ENCODE measurements at places on chromosomes 12 and 14.

DNA sequence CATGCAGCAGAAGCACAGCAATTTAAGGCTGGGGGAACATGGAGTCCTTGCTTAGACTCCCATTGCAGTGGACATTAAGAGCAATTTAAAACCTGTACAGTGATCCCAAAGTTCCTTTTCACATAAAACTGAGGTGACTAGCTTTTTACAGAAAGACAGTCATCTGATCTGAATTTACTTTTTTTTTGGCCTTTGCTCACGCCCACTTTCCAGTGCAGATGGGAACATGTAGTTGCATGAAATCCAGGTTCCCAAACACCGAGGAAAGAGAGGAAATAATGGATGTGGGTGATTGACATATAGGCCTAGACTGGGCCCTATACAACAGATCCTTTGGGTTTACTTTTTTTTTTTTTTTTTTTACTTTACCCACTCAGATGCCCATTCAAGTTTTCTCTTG is 126.4 kb upstream of the PTPRB start:
- DNase-seq: no peak

GRCh38 chr12:109804820-109805761 is 28.1 kb downstream of the TRPV4 start:
- DNase-seq: peak; percentile 6

DNA sequence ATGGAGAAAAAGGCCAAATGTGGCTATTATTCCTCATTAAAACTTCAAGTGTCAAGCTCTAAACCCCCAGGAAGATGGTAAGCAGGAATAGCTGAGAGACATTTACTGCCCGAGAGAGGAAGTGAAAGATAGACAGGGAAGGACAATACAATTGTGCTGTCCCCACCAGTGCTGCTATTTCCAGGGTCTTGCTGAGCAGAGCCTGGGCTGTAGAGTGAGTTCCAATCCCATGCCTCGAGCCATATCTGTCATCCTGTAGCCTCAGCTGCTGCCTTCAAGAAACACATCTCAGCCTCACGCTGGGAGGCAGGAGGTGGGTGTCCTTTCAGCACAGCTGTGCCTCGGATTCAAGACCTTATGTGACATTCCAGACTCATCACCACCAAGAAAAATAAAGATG is 114.0 kb downstream of the RPAP3 start:
- DNase-seq: no peak

DNA sequence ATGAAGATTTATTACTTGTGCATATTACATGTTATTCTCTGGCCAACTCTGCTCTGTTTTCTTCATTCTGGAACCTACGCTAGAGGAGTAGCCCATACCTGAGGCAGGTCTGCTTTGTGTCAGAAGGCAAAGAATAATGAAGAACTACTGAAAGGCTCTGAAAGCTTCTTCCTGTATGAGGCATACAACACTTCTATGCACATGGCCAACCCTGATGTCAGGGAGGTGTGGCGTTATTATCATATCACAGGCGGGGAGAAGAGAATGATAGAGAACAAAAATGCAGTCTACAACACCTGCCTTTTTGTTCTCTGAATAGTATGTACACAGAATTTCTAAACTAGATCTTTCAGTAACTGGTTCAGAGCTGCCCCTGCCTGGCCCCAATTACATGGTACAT is 32.5 kb upstream of the CRY1 start:
- DNase-seq: no peak

- no peak for DNase-seq
Measured at GRCh38 chr14:68464711-68465110, 328.2 kb downstream of the ZFP36L1 start.

DNA sequence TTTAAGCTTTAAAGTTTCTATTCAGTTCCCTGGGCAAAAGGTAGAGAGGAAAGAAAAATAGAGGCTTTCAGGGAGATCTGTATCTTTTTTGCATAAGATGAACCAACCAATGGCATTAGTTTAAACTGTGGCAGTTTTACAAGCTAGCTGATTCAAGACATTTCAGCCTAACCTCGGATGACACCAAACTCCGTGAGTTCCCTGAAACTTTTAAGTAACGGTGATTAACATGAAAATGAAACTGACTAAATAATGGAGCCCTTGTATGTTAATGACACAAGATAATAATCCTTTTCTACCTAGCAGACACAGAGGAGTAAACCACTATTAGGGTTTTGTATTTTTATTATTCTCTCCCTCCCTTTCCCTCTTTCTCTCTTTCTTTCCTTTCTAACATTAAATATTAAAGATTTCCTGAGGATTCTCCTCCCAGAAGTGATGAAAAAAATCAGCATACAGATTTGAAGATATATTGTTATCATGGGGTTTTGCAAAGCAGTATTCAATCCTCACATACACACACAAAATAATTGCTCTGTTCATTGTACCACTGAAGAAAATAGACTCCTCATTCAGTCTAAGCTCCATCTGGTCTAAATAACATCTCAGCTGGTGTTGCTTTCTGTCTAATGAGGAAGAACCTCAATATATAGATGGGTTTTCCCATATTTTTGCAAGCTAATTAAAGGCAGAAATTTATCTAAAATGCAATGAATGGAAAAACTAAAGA is 483.8 kb downstream of the NOVA1 start:
- no peak for DNase-seq

- DNase-seq: no peak
Measured at GRCh38 chr14:38496092-38496491, 240.2 kb upstream of the CLEC14A start.

GRCh38 chr12:3568695-3569094 is 77.7 kb downstream of the PRMT8 start:
- DNase-seq: no peak

- DNase-seq: no peak
Measured at GRCh38 chr12:42124764-42125387, 19.8 kb downstream of the GXYLT1 start.

DNA sequence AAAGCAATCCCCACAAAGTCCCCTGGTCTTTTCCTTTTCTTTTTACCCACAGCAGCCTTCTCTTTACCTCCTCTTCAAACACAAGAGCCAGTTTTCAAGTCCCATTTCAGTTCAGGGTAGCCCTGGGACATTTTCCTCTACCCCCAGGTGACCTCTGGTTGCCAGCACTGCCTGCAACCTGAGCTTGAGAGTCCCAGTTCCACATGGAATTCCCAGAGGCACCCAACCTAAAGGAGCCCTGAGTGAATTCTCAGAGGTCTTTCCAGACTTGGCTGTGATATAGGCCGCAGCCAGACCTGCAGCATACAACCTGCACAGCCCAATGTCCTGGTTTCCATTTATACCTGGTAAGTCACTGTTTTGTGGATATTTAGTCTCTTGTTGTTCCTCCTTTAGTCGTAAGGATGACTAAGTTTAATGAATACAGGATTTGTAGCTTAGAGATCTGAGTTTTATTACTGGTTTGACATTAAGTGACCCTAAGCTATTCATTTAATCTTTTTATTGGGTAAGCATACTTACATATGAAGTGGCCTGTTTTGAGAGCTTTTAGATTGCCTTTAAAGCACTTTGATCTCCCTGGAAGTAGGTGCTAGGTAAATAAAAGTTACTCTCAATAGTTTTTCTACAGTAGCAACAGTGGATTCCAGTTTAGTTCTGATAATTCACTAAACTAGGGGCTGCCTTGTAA is 159.8 kb downstream of the TGFB3 start:
- DNase-seq: peak; percentile 43

DNA sequence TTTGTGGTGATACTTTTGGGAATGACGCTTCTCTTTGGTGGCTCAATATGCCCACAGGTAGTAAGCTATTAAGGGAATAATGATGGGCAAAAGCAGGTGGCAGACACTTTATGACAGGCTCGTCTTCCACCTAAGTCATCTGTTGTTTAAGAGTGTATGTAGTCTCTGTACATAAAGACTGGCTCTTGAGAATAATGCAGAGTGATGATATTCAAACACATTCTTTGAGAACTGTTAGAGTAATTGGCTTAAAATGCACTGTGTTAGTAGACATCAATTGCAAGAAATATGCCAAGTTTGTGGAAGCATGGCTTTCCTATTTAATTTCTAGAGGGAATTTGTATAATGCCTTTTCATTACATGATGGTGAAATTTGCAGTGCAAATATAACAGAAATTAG is 694.8 kb upstream of the MIS18BP1 start:
- DNase-seq: peak; percentile 2

- no peak for DNase-seq
Measured at GRCh38 chr14:40119321-40119720, 687.1 kb upstream of the FBXO33 start.

DNA sequence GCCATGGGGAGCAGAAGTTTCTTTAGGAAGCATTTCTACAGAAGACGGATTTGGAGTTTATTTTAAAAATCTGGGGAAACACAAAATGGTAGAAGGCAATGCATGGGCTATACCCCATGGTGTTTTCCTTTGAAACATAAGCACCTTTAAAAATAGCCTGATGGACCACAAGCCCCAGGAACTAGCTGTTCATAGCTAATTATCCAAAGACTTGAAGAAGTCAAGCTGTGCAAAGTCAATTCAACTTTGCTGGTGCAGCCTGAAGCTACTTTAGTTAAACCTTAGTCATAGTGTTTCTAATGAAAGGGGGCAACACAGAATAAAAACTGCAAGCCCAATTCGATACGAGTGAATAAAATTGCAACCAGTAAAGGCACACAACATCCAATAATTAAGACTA is 732.5 kb downstream of the GALC start:
- no peak for DNase-seq

GRCh38 chr12:93704122-93704521 is 26.9 kb downstream of the CRADD start:
- DNase-seq: no peak

- no peak for DNase-seq
Measured at GRCh38 chr14:96058576-96059200, 19.5 kb downstream of the C14orf132 start.

DNA sequence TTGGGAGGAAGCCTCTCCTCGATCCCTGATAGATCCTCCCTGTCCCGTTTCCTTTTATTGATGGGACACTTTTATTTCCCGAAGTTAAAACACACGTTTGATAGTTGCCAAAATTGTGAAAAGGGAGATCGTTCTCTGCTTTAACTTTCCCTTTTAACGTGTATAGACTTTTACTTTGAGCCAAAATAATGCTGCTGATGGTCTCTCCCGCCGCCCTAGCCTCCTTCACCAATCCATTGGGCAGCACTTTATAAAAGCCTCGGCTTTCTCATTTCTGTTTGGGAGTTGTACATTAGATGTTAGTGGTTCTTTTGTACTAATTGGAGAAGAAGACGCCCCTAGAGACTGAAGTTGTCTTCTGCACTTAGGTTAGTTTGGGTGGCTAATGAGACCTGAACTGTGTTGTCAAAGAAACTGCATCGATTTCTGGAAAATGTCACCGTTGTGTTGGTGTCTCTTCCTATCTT is 1.4 kb downstream of the TMTC2 start:
- DNase-seq: no peak

DNA sequence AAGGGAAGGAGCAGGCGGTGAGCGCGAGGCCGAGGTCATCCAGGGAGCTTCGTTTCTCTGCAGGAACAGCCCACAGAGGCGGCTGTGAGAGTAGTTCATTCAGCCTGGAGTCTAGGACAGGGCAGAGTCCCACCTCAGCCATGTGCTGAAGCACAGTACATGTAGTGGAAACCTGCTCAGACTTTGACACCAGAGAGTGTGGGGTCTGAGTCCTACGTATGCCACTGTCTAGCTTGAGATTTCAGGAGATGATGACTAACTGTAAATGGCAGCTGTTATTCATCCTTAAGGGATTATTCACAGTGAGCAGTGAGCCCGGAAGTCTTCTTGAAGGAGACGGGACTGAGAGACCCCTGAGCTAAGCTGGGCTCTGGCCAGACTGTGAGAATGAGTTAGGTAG is 938 bp upstream of the SLC6A13 start:
- no peak for DNase-seq

DNA sequence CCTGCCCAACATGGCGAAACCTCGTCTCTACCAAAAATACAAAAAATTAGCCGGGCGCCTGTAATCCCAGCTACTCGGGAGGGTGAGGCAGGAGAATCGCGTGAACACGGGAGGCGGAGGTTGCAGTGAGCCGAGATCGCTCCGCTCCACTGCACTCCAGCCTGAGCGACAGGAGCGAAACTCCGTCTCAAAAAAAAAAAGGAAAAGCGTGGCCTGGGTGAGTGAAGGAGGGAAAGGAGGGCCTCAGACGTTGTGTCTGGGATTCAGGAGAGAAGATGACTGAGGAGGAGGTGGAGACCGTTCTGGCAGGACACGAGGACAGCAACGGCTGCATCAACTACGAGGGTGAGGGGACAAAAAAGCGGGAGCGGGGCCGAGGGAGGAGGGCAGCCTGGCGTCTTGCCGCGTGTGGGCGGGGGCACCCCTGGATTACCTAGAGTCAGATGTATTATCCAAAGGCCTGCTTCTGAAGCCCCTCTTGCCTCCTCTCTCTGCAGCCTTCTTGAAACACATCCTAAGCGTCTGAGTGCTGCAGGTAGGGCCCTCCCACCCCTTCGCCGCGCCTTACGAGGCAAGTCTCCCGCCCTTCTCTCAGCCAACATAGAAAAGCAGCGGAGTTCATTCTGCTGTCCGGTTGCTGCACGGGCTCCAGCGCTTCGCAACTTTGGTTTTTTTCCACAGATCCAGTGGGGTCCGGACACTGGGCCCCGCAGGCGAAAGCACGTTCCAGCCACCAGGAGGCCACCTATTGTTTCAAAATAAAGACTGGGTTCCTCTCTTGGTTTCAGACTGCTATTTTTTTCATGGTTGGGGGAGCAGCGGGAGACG is 744 bp upstream of the MYL6 start:
- peak; percentile 76 for DNase-seq

GRCh38 chr12:12405882-12406281 is 49.0 kb downstream of the BORCS5 start:
- no peak for DNase-seq

- DNase-seq: no peak
Measured at GRCh38 chr12:49296836-49297694, 2.1 kb downstream of the PRPH start.

DNA sequence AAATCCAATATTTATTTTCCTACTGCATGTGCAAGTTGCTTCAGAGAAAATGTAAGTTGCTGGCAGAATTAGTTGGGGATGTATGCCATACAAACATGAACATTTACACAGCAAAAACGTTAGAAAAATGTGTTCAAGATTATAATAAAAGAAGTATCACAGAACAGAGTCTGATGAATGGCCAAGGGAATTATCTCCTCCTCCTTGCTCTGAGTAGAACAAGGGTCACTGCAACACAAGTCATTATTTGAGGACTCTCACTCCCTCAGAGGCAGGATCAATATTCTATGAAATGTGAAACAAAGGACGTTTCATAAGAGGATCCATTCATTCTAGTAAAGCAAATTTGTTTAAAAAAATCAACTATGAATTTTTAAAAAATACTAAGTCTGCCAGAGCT is 177.8 kb downstream of the PRKD1 start:
- no peak for DNase-seq

GRCh38 chr12:4443616-4444015 is 2.0 kb downstream of the FGF6 start:
- no peak for DNase-seq

GRCh38 chr12:64286521-64286920 is 64.4 kb upstream of the KICS2 start:
- no peak for DNase-seq

DNA sequence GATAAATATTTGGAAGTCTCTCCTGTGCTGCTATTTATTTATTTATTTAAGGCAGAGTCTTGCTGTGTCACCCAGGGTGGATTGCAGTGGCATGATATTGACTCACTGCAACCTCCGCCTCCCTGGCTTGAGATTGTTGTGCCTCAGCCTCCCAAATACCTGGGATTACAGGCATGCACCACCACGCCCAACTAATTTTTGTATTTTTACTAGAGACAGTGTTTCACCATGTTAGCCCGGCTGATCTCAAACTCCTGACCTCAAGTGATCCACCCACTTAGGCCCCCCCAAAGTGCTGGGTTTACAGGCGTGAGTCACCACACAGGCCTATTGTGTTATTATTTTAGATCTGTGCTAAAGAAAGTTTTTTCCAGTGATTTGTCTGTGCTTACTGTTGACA is 225.2 kb downstream of the CCER1 start:
- no peak for DNase-seq
